ENCODE measurements at places on chromosomes 4 and X.

DNA sequence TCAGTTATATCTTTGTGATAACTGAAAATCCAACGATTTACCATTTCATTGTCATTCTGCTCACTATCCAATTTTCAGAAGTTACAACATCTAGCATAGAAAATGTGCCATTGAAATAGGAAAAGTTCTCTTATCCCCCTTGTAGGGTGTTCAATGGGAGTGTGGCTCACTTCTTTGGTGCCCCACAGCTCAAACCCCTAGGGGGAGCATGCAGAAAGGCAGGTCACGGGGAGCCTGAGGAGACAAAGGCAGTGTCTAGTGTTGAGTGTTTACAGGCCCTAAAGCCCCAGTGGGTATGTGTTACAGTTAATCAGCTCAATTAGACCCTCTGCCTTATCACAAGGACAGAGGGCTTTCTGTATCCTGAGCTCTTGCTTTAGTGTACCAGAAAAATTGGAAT, 243.4 kb upstream of the GRID2 start:
- no peak for DNase-seq

- no peak for DNase-seq
Observed at GRCh38 chrX:56812515-56813105, 83.6 kb downstream of the NBDY start.

- DNase-seq = no peak
Observed at GRCh38 chr4:112113864-112114263, 31.4 kb upstream of the FAM241A start.

DNA sequence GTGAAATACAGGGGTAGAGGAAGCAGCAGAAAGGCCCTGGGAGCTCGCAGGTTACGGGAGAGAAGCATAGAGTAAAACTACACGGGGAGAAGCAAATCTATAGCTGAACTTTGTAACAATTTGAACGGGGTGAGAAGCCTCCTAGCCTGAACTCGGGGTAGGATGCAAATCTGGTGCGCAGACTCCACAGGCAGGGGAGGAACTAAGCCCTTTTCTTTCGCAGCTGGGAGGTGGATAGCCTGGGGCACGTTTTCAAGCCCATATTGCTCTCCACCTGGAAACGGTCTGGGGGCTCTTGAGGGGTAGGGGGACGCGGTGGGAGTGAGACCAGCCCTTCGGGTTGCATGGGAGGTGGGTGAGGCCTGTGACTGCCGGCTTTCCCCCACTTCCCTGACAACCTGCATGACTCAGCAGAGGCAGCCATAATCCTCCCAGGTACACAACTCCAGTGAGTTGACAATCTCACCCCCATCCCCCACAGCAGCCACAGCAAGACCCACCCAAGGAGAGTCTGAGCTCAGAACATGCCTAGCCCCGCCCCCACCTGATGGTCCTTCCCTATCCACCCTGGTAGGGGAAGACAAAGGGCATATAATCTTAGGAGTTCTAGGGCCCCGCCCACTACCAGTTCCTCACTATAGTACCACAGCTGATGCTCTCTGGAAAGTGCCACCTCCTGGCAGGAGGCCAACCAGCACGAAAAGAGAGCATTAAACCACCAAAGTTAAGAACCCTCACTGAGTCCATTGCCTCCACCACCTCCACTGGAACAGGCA, 29.9 kb downstream of the SOWAHB start:
- DNase-seq = no peak

DNA sequence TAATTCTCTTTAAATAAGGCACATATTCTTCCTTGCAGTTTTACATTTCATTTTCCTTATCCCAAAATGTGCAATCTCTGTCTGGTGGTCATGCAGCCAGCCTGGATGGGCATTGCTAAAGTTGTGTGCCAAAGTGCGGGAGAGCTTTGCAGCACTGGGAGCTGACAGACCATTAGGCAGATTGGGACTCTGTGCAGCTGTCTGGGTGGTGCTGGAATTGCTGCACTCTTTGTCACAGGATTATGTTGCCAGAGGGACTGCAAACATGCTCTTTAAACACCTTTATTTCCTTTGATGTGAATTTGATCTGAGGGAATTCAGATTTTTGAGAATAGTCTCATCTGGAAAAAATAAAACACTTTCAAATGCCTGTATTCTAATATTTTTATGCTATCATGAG, 956.2 kb upstream of the DIAPH2 start:
- DNase-seq = no peak

GRCh38 chr4:39114436-39114835, 52.4 kb downstream of the KLHL5 start:
- DNase-seq = no peak

GRCh38 chr4:113978561-113979147, 793 bp downstream of the ARSJ start:
- DNase-seq = no peak

DNA sequence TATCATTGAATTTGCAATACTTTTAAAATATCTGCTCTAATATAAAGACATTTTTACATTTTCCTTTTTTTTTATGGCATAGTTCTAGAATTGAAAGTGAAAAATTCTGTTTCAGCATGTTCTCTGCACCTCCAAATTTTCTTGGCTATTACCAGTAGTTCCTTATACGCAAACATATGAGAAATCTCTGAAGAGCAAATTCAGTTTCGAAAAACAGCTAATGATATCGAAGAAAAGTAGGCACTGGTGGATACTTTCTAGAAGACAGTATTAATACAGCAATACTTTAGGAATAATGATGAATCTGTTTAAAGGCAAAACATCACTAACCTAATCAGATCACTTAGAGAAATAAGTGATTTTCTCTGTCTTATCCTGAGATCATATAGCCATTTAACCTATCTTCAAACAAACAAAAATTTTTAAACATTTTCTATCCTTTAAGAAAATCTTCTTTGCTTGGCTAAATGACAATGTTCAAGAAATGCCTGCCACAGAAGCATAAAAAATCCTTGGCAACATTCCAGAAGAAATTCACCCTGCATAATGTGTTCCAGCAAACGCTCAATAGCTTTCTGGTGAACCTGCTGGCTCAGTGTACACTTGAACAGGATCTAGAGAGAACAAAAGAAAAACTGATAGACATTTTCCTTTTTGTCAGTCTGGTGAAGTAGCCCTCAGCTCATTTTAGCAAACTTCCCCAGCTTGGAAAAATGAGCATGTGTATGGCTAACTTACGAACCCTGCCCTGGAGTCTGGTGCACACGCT, 51.2 kb upstream of the KLF3 start:
- DNase-seq = no peak

DNA sequence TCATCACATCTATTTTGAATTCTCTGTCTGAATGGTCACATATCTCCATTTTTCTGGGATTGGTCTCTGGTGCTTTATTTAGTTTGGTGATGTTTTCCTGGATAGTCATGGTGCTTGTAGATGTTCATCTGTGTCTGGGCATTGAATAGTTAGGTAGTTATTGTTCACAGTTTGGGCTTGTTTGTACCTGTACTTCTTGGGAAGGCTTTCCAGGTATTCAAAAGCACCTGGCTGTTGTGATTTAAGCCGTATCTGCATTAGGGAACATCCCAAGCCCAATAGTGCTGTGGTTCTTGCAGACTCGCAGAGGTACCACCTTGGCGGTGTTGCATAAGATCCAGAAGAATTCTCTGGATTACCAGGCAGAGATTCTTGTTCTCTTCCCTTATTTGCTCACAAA, 44.6 kb downstream of the COL4A5 start:
- no peak for DNase-seq

DNA sequence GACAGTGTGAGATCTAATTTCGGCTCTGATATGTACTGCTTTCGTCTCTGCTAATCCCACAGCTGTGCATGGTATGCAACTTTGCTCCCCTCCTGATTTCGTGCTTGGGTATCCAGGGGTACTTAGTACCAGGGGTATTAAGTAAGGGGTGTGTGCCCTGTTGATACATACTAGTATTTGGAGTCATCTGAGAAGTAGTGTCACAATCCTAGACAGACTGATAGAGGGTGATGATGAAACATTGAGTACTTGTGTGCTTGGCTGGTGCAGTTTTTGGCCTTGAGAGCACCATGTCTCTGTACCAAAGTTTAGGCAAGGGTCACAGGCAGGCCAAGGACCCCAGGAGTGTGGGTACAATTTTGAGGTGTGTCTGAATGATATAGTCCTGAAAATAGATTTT, 10.9 kb downstream of the GPAT3 start:
- no peak for DNase-seq

GRCh38 chr4:143390764-143391163, 54.1 kb downstream of the GAB1 start:
- no peak for DNase-seq

GRCh38 chrX:125382148-125382628, 62.5 kb downstream of the TEX13C start:
- no peak for DNase-seq

DNA sequence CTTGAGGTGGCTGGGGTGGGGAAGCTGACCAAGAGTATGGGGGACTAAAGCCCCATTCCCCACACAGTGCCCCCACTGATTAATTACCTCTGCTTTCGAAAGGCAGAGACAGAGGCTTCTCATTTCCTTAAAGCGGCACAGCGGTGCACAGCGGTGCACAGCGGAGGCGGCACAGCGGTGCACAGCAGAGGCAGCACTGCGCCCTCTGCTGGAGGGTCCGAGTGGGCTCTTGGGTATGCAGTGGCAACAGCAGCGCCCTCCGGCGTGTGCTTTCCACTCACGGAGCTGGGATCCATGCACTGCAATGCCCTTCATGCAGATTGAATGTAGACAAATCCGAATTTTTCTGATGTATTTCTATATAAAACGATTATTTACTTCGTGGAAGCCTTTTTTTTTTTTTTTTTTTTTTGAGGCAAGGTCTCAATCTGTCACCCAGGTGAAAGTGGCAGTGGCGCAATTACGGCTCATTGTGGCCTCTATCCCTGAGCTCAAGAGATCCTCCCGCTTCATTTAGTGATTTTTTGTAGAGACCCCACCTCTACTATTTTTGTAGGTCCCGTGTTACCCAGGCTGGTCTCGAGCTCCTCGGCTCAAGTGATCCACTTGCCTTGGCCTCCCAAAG, 19.7 kb upstream of the PRPS2 start:
- no peak for DNase-seq

DNA sequence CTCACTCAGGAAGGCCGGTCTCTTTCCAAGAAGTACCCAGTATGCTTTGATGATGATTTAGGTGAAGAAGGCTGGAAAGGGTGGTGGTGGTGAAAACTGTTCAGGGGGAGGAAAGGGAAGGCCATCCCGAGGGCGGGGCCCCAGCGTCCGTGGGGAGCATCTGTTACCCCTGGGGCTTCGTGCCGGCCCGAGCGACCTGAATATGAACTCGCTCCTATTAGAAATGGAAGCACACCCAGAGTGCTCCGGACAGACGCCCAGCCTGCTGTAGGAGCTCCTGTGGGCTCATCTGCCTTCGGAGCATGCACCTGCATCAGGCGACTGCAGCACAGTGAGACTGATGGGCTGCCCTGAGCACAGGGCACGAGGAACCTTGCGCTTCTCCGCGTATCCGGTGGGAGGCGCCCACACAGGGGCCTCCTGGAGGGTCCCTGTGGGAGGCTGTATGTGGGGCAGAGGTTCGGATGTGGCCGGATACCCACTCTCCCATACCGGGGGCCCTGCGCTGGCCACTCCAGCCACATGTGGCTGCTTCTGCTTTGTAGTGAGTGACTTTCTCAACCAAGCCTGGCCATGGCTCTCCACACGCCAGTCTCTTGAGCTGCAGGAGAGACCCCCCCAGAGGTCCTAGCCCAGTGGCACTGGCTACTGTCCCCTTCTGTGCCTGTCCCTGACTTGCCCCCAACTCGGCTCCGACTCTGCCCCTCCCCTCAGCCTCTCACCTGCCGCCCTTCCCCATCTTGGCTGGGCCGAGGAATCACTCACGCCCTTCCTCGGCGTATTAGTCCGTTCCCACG, 36.7 kb downstream of the FGFRL1 start:
- no peak for DNase-seq

- no peak for DNase-seq
Observed at GRCh38 chr4:8639777-8640720, 47.5 kb downstream of the CPZ start.

DNA sequence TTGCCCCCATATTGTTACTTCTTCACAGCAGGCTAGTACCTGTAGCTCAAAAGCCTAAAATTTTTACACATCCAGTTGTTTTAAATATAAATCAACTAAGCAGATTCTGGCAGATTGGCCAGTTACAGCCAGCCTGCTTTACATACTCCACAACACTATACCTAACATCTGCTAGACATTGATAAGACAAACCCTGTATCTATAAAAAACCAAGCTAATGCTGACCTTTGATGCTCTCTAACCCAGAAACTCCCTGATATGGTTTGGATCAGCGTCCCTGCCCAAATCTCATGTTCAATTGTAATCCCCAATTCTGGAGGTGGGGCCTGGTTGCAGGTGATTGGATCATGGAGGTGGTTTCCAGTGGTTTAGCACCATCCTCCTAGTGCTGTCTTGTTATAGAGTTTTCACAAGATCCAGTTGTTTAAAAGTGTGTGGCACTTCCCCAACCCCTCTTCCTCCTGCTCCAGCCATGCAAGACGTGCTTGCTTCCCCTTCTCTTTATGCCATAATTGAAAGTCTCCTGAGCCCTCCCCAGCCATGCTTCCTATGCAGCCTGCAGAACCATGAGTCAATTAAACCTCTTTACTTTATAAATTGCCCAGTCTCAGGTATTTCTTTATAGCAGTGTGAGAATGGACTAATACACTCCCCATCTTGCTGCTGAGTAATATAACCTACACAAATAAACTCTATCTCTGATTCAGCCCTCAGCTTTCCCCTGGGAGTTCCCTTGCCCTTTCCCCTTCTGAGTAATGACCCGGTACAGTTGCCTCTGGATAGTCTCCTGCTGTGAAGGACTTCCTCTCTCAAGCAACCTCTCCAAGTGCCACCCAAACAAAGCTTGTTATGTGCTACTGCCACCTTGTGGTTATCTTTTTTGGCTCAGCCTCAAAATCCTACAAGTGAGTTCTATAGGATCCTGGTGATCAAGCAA, 39.6 kb downstream of the ZCCHC13 start:
- DNase-seq = no peak

DNA sequence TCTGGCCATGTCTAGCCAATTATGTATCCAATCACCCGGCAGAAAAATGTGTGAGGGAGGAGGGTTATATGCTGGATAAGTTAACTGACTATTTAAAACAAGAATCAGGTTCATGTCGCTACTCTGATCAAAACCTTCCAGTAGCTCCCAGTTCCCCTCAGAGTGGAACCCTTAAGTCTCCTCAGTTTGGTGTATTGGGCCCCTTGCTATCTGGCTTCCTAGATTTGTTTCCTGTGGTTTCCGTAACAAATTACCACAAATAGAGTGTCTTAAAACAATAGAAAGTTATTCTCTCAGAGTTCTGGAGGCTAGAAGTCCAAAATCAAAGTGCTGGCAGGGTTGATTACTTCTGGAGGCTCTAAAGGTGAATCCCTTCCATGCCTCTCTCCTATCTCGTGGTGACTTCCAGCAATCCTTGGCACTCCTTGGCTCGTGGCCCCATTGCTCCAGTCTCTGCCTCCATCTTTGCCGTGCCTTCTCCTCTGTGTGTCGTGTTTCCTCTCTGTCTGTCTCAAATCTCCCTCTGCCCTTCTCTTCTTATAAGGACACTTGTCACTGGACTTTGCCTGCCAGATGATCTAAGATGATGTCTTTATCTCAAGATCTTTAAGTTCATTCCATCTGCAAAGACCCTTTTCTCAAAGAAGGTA, 10.5 kb upstream of the ENPP6 start:
- no peak for DNase-seq

GRCh38 chr4:97500423-97500822, 642.9 kb downstream of the STPG2 start:
- no peak for DNase-seq

GRCh38 chr4:97317201-97317600, 826.1 kb downstream of the STPG2 start:
- no peak for DNase-seq
